T-helper 1 cell (primary cell): ENCODE measurements at places on chromosomes 2 and 18.

- DNase-seq, result no peak
These were observed 43.0 kb downstream of the FBXO48 start for GRCh38 chr2:68423966-68424650.

DNA sequence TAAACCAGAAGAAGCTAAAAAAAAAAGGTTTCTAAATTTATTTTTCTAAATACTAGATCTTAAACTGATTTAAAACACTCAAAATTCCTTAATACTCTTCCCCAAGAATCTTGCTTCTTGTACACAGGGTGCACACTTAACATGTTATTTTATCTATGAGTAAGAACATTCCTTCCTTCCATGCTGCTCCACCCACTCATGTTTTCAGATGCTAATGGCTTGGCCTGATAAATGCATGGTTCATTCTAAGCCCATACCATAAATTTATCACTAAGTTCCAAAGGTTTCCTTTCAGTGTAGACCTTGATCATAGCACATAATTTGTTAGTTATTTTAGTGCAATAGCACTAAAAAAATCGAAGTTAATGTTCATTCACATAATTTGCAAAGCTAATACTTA, 8.1 kb downstream of the FBXO48 start:
- no peak for DNase-seq

GRCh38 chr18:75230163-75231052, 19.8 kb downstream of the TSHZ1 start:
- no peak for DNase-seq

GRCh38 chr2:204566439-204566838, 21.2 kb downstream of the PARD3B start:
- DNase-seq, result no peak

- no peak for DNase-seq
These were observed 23.3 kb upstream of the ALPI start for GRCh38 chr2:232432598-232433184.

- no peak for DNase-seq
These were observed 72.9 kb downstream of the QPCT start for GRCh38 chr2:37417321-37417720.

- no peak for DNase-seq
These were observed 31.5 kb downstream of the ROCK2 start for GRCh38 chr2:11312770-11313471.

DNA sequence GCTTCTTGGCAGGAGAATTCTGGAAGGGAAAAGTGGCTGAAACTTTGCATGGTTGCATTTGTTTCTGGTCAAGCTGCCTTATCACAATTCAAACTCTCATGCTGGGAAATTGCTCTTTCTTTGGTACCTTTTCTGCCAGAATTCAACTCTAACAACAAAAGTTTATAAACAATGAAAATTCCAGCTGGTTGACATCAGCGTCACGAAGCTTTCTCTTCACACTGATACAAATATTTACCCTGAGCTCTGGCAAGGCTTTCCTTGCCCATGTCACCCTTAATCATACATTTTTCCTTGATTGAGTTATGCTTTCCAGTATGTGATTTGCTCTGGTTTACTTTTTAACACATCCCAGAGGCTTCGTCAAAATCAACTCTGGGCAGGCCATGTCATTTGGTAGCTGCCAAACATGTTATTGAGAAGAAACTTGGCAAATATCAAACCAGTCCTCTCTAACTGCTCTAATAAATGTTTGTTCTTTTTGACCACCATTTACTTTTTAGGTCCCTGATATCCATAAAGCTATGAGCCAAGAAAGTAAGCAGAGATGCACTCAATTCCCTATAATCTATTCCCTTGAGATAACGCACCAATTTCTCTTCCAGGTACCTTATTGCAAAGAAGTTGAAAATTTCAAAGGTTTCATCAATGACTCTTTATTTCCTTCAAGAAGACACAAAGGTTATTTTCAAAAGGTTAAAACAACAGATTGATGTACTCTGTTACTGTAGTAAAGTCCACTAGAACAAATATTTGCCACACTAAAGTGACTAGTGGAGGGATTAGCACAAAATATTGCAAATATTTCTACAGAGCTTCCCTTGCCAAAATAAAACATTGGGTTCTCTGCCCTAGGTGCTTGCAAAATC, 1241.1 kb upstream of the ZEB2 start:
- DNase-seq, result no peak

DNA sequence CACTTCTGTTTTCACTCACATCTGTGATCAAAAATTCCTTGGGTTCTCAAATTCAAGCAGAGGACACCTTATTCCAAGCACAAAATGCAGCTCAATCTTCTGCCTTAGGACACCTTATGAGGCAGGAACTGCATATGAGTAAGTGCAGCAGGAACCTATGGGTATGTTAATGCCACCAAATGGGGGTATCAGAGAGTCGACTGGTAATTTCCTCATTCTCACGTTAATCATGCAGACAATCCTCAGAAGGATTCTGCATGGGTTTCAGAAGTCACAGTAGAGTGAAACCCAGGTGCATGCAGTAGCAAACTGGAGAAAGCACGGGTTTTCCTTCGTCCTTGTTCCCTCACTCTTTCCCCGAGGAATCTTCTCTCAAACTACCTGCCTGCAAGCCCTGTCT, 452.8 kb downstream of the CBLN2 start:
- DNase-seq, result no peak

DNA sequence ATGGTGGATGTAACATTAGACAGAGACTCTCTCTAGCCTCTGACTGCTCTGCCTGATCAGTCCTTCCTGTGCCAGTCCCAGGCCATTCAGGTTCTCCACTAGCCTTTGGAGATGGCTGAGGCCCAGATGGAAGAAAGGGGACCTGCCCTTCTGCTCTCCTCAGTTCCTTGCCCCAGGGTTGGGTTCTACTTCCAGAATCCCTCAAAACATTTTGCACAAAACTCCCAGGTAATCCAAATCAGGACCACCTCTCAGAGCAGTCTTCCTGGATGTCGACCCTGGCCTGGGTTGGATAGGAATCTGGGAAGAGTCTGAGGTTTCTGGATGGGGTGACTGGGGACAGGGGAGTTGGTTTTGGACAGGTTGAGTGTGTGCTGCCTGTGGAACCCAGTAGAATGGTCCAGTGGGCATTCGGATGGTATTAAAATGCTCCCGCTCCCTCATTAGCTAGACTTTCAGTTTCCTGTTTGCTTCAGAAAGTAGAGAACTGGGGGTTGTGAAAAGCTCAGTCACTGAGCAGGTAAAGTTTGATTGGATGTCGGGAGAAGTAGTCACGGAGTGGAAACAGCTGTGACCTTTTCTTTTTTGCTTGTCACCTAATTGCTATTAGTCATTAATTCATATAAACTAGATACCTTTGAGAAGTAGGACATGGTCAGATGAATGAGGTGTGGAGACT, 37.9 kb downstream of the DPYSL5 start:
- no peak for DNase-seq

GRCh38 chr2:68368654-68369336, 3.7 kb downstream of the PLEK start:
- DNase-seq, result no peak

- DNase-seq, result no peak
These were observed 199.0 kb upstream of the DCC start for GRCh38 chr18:52140986-52141385.

DNA sequence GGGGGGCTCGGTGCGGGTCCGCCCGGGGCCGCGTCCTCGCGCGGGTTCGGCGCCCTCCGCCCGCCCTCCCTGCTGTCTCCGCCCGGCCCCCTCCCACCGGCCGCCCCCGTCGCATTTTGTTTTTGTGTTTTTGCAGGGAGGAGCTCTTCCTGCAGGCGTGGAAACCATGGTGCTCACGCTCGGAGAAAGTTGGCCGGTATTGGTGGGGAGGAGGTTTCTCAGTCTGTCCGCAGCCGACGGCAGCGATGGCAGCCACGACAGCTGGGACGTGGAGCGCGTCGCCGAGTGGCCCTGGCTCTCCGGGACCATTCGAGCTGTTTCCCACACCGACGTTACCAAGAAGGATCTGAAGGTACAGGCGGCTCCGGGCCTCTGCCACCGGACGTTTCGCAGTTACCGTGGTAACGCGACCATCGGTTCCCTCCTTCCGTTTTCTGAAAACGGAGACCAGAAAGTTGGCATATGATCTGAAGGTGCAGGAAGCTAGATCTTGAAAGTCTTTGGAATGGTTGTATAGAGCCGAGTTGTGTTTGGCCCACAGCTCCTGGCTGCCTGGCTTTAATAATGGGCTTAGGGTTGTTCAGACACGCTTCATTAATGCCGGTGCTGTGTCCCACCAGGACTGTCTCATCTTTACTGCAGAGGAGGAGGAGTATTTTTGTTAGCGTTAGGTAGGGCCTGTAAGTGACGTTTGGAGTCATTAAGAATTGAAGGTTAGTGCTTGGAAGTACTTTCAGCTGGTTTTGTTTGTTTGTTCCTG, 891 bp downstream of the KDM3A start:
- peak; percentile 80 for DNase-seq

DNA sequence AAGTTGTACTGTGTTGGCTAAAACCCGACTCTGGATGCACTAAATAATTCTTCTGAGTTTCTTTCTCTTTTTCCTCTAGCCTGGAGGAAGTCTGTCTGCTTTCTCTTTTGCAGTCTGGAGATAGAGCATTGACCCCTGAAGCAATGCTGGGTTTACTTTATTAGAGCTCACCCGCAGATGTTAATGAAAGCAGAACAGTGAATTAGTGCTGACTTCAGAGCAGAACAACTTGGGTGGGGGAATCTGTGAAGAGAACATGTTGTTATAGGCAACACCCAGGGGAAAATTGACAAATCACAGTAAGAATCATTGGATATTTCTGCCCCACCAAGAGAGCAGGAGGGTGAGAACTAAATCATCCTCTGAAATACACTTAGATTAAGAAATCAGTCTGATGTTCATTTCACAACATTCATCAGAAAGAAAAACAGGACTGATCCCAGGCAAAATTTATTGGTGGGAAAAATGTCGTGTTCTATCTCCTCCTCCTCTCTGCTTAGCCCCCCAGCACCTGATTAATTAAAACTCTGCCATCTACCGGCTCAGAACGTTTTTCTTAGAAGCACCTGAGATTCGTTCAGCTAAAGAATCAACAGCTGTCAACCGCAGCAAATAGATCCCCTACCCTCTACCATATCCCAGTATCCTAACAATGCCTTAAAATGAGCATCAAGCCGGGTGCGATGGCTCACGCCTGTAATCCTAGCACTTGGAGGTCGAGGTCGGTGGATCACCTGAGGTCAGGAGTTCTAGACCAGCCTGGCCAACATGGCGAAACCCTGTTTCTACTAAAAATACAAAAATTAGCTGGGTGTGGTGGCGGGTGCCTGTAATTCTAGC, 165.1 kb downstream of the FMNL2 start:
- no peak for DNase-seq

- no peak for DNase-seq
These were observed at the start of gene PKDCC for GRCh38 chr2:42047488-42048298. Gene PKDCC (plus strand): TSS chr2:42048021. CDS start chr2:42048200, 179 bp downstream.

GRCh38 chr18:58967751-58968254, 103.1 kb downstream of the ZNF532 start:
- no peak for DNase-seq

DNA sequence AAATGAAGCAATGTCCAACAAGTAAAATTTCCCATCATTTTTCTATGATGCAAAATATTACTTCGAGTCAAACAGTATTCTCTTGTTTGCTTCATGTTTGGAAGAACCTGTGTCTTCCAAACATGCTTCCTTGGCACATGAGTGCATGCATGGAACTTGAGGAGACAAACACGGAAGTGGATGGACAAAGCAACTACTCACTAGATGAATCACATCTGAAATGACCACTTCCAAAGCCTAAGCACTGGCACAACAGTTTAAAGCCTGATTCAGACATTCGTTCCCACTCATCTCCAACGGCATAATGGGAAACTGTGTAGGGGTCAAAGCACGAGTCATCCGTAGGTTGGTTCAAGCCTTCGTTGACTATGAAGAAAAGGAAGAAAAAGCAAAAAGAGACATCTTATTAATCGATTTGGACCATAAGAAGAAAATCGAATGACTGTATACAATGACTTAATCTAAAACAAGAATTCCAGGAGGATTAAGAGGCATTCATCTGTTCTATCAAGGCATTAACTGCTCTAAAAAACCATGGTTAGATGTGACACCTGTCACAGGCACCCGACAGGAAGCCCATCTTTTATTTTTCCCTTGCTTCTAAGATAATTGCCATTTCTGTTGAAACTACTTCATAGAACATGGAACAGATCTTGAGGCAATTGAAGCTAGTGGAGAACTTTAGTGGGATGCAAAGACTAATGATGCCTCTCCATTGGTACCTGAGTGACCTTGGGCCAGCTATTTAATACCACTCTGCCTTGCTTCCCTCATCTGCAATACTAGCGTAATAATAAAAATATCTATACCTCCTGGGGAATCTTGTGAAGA, 56.0 kb downstream of the ATIC start:
- no peak for DNase-seq

- no peak for DNase-seq
These were observed 61.4 kb upstream of the LGALSL start for GRCh38 chr2:64392529-64392928.

DNA sequence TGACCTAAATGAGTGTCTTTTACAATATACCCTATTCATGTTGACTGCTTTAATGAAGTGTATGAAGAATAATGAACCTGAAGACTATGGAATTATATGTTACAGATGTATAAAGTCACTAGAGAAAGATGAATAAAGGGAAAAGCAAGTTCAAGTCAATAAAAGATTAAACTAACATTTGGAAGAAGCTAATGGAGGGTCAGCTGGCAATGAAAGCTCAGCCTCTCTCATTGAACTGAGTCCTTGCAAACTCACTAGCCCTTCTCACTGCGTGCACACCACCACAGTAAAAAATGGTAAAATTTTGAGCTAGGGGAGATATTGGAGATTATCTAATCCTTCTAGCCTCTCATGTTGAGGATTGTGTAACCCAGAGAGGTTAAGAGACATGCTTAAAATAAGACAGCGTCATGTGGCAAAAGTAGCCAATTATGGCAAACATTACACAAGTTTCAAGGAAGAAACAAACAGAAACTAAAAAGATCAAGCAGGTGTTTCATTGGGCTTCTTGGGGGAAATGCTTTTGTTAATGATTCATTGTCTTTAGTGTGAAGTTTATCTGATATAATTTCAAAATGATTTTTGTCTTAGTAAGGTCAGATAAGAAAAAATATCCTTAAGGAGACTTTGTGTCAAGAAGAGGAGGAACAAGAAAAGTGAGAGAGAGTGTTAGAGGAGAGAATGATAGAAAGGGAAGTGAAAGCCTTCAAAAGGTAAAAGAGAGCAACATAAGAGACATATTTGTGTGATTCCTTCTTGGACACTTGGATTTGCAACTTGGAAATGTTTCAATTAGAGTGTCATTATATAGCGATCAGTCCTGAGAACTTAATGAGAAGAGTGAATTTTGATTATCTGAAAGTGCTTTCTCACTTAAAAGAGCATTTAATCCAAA, 893.7 kb upstream of the FAM98A start:
- DNase-seq, result no peak

- no peak for DNase-seq
These were observed 7.3 kb upstream of the CHN1 start for GRCh38 chr2:175012516-175012915.

GRCh38 chr2:159349674-159350299, 63.3 kb upstream of the WDSUB1 start:
- DNase-seq, result no peak

GRCh38 chr2:134421556-134422328, 167.9 kb downstream of the MGAT5 start:
- DNase-seq, result no peak

DNA sequence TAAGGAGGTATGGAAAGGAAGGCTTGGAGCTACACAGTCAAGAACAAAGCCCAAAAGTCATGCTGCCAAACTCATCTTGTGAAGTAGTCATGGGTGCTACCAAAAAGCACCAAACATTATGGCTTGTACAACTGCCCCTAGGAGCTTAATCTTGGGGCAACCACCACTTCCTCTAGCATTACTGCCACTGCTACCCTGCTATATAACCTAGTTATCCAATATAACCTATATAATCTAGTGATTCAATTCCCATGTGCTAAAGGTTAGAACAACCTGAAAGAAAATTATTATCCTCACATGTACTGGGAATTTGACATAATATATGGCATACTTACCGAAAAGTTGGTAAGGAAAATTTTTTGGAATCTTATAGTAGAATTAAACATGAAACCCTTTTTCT, 102.6 kb upstream of the RBBP8 start:
- no peak for DNase-seq
